ENCODE measurements at places on chromosomes 3 and 15.

DNA sequence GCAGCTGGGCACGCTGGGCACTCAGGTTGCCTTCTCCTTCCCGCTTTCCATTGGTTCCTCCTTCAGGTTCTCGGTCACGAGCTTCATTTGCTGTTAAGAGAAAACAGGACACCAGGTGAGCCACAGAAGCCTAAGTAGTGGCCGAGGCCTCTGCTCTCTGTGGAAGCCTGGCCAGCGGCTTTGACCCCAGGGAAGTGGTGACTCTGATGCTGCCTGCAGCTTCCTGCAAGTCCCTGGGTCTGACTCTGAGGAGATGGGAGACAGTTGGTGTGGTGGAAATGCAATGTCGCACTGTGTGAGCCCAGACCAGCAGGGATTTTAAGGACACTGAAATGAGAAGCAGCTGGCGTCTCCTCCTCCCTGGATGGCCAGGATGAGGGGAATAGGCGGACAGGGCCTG, 80.5 kb downstream of the SNRK start:
- no peak for DNase-seq

GRCh38 chr15:98900356-98900755, 107.2 kb downstream of the PGPEP1L start:
- DNase-seq: no peak

GRCh38 chr3:36648241-36649034, 115.9 kb downstream of the DCLK3 start:
- DNase-seq: no peak

- no peak for DNase-seq
Measured at GRCh38 chr3:12675115-12675810, 11.3 kb upstream of the RAF1 start.

GRCh38 chr3:115706311-115706829, 83.1 kb downstream of the GAP43 start:
- no peak for DNase-seq

GRCh38 chr3:184429786-184430185, 49.9 kb downstream of the CHRD start:
- no peak for DNase-seq

DNA sequence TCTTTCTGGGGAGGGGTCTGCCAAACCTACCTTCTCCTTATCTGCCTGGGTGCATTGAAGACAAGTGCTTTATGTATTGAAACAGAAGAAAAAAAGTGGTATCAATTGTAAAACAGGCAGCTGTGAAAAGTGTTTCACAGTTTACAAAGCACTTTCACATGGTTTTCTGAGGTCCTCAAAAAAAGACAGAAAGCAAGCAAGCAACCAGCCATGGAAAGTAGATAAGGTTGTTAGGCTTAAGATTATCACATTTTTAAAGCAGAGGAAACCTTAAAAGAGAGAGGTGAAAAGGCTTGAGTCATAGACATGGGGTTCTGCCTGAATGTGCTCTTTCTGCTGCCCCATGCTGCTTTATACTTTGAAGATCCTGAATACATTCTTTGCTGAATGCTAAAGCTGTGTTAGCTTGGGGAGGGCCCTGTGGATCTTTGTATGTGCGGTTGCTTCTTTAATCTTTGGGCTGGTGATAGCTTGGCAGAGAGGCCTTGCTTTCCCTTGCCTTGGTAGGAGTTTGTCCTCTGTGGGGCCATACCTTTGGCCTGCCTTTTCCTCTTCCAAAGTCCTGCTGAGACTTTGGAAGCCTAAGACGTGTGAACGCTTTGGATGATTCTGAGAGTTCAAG, 2.6 kb downstream of the SMAD3 start:
- DNase-seq: no peak

- no peak for DNase-seq
Measured at GRCh38 chr3:108319428-108320082, 23.2 kb downstream of the HHLA2 start.

GRCh38 chr3:43248185-43248583, 38.2 kb upstream of the SNRK start:
- DNase-seq: no peak

GRCh38 chr3:123290107-123290930, 88.6 kb downstream of the SEC22A start:
- no peak for DNase-seq

GRCh38 chr3:171563298-171563697, 103.1 kb upstream of the TNIK start:
- DNase-seq: no peak

DNA sequence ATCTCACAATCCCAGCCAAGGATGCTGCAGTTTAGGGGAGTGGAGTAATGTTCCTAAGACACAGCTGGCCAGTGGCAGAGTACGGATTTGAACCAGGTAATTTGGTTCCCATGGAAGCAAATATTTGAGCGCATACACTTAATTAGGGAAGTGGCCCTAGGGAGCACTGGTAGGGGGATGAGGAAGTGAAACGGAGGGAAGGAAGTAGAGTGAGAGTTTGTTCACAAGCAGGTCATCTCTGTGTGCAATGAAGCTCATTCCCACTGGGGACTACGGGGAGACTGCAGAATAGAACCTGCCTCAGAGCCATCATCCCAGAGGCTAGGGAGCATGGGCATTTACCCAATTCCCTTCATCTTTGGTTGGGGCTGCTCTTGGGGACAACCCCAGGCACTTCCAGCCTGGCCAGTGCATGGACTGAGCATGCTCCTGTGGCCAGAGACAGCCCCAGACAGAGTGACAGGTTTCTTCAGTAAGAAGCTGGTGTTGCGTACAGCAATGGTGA, 317.2 kb upstream of the PROK2 start:
- DNase-seq: no peak

- DNase-seq: no peak
Measured at GRCh38 chr15:75811626-75812025, 31.6 kb upstream of the UBE2Q2 start.

- no peak for DNase-seq
Measured at GRCh38 chr3:12456441-12456840, 27.8 kb upstream of the TSEN2 start.

- no peak for DNase-seq
Measured at GRCh38 chr15:79218588-79219200, 63.8 kb upstream of the ANKRD34C start.

DNA sequence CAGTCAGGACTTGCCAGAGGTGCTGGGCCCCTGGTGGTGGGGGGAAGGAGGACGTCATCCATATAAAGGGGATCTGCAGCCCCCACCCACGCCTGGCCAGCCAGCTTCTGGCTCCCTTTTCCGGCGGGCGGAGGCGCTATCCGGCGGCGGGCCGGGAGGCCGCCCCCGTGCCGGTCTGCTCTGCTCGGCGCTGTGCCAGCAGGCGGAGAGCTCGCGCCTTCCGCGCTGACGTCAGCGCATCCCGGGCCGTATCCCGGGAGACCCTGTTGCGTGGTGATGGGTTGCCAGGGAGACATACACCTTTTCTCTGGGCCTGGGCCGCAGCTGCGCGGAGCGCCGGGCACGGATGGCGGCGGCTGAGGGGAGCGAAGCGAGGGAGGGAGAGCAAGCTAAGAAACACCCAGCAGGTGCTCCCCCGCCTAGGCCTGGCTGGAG, 1.1 kb downstream of the FAM131A start:
- DNase-seq: no peak

GRCh38 chr3:72533591-72534473, 314.4 kb downstream of the SHQ1 start:
- DNase-seq: no peak

GRCh38 chr3:133915685-133916658, 20.3 kb upstream of the RAB6B start:
- DNase-seq: no peak

DNA sequence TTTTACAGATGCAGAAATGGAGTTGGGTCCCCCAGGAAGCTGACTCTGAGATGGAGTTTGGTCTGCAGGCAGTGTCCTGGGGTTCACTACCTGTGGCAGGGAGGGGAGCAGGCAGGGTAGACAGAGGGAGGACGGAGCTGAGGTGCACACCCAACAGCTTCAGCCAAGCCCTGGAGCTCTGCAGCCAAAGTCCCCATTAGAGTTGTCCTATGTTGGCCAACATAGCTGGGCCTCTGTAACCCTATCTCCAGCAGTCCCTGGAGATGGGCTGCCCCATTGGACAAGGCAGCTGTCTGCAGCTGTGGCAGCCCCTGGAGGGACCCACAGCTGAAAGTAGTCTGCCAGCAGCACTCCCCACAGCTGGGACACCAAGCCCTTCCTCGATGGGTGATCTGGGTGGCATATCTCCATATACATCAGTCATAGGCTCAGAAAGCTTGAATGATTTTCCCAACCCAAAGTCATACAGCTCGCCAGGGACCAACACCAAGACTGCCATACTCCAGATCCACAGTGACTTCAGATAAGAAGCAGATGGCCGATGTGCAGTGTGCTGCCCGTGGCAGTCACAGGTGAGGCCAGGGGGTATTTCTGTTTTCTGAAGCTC, 31.9 kb downstream of the STARD5 start:
- no peak for DNase-seq

DNA sequence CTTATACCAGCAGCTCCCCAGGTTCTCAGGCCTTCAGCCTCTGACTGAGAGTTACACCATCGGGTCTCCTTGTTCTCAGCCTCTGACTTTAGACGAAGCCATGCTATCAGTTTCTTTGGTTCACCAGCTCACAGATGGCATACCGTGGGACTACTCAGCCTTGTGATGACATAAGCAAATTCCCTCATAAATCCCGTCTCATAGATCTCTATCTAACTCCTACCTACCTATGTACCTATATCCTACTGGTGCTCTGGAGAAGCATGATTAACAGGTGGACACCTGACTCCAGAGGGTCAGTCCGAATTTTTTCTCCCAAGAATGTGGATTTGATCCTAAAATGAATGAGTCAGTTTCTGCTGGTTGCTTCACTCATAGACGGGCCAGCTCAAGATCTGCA, 59.1 kb upstream of the CDV3 start:
- no peak for DNase-seq

DNA sequence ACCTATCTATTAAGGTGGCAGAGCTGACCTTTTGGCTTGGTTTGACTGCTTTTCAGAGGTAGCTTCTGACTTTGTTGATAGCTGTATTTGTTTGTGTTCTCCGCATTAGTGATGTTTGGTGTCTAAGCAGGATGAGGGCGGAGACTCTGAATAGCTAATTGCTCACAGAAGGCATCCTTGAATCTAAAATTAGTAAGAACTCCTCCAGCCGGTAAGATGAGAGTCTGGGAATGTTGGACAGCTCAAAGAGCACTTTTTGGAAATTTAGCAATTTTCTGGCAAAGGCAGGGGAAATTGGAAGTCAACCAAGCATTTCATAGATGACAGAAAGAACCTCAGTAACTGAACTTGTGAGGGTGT, 174.1 kb downstream of the KLHL25 start:
- DNase-seq: no peak

- no peak for DNase-seq
Measured at GRCh38 chr3:14839236-14839635, 20.5 kb downstream of the FGD5 start.

GRCh38 chr15:100653608-100654007, 51.2 kb downstream of the ASB7 start:
- DNase-seq: no peak

DNA sequence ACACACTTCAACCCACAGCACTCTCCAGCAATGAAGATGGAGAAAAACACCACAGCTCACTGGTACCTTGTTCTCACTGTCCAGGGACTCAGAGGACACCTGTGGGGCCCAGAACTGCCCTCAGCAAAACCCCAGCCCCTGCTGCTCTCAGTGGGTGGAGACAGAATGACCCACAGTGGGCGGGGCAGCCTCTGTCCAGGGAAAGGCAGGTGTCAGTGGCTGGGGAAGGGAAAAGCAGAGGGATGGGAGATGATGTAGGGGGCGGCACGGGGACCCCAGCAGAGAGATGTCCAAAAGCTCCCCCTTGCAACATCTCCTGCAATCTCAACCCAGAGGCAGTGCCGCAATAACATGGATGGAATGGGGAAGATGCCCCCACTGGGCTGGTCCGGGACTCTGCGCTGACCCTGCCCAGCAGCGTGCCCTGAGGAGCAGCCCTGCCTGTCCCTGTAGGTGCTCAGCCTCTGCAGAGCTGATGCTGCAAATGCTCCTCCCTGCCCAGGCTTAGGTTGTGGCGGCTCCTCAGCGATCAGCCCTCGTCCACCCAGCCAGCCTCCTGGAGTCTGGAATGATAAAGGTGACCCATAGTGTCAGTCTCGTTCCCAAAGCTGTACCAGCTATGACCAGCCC, 193.9 kb downstream of the XXYLT1 start:
- no peak for DNase-seq

GRCh38 chr3:110995461-110996231, 76.0 kb upstream of the NECTIN3 start:
- no peak for DNase-seq

GRCh38 chr3:143567823-143568222, 280.4 kb downstream of the SLC9A9 start:
- DNase-seq: no peak

Measured in stimulated activated CD8-positive, alpha-beta memory T cell treated with anti-CD3 and anti-CD28 coated beads, Interleukin-7, amount 100 ng/mL, for 4 hours (primary cell).